ENCODE measurements at places on chromosomes 12 and 14.
A peak's percentile ranks its signal among the peaks of the same experiment; 100 is the strongest.

- no peak for DNase-seq
Observed at GRCh38 chr12:16272222-16272621, 5.3 kb downstream of the SLC15A5 start.

DNA sequence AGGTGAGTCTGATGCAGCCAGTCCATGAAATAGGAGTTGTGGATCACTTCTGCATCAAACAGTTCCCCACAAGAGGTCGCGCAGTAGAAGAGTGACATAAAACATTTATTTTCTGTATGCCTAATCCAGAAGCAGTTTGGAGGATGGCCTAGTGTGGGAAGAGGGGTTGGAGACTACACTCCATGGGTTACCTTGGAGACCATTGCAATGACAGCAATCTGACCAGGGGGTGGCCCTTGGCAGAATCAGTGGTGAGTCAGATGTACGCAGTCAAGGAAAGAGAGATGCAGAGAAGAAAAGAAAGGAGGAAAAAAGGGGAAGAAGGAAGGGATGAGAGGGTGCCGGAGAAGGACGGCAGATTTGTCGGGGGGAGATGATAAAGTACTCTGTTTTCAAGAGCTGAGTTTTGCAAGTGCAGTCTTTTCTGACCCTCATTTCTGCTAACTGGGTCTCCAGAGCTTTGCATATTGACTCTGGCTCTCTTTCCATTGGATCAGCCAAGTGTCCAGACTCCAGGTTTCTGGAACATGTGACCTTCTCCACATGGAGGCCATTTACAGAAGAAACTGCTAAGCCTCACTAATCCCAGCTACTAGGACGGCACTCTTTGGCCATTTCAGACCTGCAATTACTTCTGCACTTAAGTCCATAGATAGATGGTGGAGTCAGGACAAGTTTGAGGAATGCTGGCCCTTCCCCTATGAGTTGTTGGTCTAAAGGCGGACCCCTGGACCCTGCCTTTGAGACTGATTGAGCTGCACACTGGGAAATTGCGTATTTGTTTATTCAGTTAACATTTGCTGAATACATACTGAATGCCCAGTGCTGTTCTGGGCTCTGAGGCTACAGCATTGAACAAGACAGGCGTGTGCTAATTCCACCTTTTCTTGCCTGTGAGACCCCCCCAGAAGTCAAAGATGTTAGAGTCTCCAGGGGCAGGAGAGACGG is 424.2 kb downstream of the BCL11B start:
- no peak for DNase-seq

GRCh38 chr12:123877968-123878367 is 94.7 kb downstream of the CCDC92 start:
- DNase-seq, result no peak

GRCh38 chr12:128644664-128645296 is 179.0 kb downstream of the SLC15A4 start:
- no peak for DNase-seq

DNA sequence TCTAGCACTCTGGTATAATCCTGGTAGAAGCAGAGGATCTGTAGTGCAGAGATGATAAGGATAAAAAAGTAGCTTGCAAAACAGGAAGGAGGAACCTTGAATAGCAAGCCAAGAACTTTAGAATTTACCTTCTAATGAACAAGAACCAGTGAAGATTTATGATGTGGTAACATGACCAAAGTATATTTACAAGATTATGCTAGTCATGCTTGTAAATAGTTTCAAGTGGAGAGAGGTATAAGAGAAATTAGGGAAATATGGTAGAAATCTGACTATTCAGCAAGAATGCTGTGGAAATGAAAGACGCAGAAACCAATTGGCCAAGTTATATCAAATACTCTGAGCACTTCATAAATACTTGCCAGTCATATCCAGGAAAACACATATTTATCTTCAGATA is 47.8 kb downstream of the ERGIC2 start:
- no peak for DNase-seq

DNA sequence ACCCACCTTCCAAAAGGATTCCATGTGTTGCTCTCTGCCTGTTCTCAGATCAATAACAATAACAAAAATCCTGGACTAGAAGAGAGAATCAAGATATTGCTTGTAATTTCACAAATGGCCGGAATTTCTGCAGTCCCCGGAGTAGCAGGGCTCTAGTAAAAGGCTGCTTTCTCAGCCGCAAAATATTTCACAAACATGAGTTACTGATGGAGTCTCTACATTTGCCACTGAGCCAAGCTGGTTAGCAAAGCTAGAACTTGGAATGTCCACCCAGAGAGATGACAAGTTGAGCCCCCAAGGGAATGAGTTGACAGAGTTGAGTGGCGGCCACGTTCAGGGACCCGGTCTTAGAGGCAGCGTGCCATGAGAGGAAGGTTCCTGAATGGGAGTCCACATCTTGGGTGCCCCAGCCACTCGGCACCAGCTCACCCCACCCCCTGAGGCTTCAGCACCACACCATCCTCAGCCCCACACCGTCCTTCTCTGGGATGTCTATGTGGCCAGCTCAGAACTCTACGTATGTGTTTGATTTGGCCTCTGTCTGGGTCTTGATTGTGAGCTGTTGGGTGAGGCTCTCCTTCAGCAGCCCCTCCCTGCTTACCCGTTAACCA is 15.9 kb downstream of the FBLN5 start:
- DNase-seq, result no peak

GRCh38 chr12:13022851-13023271 is 21.3 kb upstream of the FAM234B start:
- DNase-seq, result no peak

- DNase-seq, result no peak
Observed at GRCh38 chr12:120982659-120983058, 4.3 kb downstream of the HNF1A start.

- no peak for DNase-seq
Observed at GRCh38 chr14:101875727-101876554, 88.4 kb upstream of the DYNC1H1 start.

DNA sequence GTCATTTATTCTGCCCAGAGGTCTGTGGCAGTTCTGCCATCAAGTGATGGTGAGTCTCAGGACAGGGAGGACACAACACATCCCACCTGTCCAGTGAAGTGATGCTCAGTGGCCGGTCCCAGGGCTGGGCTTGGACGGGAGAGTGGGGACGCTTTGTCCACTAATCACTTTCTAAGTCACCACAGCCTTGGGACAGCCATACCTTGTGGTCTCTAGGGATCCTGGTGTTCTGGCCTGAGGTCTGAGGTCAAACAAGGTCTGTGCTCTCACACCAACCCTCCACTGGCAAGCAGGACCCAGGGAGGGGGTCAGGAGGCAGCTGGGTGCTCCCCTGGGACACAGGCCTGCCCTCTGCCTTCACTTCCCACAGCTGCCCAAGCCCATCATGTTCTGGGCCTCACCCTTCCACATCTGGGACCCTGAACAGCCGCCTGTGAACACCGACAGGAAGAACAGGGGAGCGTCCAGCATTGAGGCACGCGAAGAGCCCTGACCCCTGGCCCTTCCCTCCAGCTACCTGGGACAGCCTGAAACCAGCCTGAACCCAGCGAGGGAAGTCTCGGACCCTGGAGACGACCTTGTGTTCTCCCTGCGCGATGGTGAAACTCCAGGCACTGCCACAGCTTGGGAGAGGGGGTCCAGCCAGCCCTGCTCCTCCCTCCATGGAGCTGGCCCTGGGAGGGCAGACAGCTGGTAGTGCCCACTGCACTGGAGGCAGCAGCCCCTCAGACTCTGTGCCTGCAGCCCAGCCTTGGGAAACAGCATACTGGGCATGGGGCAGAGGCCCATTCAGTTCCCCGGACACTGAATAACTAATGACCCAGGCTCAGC is 19.7 kb upstream of the GPR132 start:
- peak; percentile 60 for DNase-seq

GRCh38 chr14:104598039-104598909 is 6.3 kb downstream of the TMEM179 start:
- DNase-seq, result no peak

DNA sequence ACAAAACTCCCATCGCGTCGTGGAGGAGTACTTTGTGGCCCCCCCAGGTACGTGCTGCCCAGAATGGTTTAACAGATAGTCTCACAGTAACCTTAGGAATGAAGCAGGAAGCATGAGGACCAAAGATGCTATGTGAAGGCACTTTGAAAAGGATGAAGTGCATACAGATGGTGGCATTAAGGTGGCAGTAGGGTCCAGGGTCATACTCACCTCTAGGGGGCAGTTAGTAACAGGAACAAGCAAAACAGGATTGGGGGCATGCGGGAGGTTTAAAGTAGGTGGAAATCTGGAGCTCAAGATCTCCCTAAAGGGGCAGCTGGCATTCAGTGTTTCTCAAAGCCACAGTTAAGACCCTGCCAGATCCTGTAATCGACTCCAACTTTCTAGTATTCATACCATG is 10.9 kb downstream of the GATC start:
- no peak for DNase-seq

GRCh38 chr14:53409969-53410368 is 256.8 kb upstream of the DDHD1 start:
- no peak for DNase-seq

DNA sequence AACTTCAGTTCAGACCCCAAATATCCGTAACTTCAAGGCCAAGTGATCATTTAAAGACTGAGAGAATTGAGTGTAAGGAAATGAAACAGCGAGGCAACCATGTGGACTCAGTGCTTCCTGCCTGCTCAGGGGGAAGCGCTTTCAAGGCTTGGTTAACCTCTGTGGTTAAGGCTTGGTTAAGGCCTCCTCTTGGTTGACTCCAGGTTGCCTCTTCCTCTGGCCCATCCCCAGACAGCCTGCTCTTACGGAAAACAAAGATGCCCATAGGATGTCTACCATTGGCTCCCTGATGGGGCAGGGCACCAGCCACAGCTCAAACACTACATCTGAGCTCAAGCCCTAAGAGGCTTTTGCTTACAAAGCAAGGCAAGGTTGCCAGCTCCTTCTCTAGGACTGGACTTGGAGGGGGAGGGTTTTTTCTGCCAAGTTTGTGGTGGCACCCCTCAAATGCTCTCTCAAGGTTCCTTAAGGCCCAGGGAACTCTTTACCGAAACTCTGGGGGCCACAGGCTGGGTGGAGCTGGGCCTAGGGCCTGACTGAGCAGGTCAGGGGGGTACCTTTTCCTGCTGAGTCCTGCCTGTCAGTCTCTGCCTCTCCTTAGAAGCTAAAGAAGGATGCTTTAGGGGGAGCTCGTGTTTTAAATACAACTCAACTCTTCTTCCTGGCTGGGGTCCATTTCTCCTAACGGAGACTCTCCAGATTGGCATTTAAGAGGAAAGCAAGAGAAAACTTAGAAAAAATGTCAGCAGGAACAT is 13.7 kb downstream of the COL2A1 start:
- peak; percentile 8 for DNase-seq

GRCh38 chr12:3061059-3061458 is 16.1 kb upstream of the TSPAN9 start:
- no peak for DNase-seq

- DNase-seq, result no peak
Observed at GRCh38 chr14:32623300-32624093, 294.4 kb downstream of the AKAP6 start.

DNA sequence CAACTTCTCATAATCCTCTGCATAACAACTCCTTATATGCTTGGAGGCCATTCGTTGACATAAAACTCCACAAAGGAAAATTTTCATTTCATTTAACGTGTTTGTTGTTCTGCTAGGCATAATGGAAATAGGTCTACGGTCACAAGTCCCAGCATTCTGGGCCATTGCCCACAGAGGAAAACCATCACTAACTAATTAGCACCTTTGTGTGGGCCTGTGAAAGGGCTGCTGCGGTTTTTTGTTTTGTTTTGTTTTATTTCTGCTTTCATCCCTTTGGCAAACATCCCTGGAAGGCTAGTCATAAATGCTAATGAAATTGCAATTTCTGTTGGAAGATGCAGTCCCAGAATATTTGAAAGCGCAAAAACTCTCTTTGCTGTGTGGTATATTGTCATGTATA is 180.3 kb downstream of the RMST start:
- DNase-seq, result no peak

- no peak for DNase-seq
Observed at GRCh38 chr12:93448796-93449195, 7.0 kb upstream of the UBE2N start.

GRCh38 chr12:65958456-65958855 is 134.2 kb downstream of the HMGA2 start:
- no peak for DNase-seq

GRCh38 chr14:95683793-95684192 is 2.4 kb upstream of the TCL1B start:
- no peak for DNase-seq

DNA sequence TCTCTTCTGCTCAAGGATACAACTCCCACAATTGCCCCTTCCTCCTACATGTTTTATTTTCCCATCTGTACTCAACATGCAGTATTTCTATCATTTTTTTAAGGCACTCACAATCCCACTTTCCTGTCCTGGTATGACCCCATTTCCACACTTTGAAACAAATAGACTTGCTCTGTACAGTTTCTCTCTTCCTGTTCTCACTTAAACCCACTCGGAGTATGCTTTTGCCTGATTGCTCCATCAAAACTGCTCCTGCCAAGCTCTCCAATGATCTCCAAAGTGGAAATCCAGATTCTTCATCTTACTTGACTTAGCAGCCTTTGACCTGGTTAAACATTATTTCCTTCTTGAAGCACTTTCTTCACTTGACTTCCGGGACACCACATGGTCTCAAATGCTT is 384.5 kb downstream of the SEC23A start:
- no peak for DNase-seq

GRCh38 chr14:75522224-75522982 is at the start of gene BATF:
TSS of gene BATF (plus strand) at chr14:75522469. CDS start at chr14:75522683, 214 bp downstream.
- no peak for DNase-seq

GRCh38 chr14:34297786-34298520 is 164.1 kb downstream of the SPTSSA start:
- no peak for DNase-seq

DNA sequence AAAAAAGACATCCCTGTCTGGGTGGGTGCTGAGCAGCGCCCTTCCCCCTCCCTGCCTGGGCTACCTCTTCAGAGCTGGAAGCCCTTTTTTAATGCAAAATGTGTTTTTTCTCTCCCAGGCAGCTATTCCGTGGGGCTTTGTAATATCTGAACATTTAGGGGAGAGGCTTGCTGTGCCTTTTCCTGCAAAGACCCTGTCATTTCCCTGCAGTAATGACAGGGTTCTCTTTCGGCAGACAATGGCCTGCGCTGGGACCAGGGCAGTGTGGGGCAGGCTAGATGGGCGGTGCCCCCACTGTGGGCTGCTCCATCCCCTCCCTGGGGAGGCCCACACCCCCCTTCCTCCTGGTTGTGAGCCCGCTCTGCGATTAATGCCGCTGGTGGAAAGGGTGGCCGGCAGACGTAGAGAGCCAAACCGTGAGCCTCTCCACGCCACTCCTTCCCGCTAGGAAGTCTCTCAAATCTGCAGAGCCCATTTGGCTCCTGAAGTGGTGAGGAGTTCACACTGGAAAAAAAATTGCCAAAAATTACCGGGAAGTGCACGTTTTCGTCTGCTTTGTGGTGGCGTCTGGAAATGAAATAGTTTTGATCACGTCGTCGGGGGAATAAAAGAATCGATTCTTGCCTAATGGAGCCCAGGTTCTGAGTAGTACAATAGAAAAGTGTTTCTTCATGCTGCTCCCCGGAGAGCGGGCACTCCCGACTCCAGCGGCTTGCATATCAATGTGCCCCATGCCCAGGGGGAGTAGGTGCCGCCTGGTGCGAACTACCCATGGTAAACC is 31.5 kb downstream of the KIF26A start:
- no peak for DNase-seq

- DNase-seq, result no peak
Observed at GRCh38 chr12:20585055-20585625, 110.0 kb upstream of the SLCO1C1 start.

Data from suprapubic skin (tissue), 4 donors.